ENCODE measurements at places on chromosomes 5 and 9.

DNA sequence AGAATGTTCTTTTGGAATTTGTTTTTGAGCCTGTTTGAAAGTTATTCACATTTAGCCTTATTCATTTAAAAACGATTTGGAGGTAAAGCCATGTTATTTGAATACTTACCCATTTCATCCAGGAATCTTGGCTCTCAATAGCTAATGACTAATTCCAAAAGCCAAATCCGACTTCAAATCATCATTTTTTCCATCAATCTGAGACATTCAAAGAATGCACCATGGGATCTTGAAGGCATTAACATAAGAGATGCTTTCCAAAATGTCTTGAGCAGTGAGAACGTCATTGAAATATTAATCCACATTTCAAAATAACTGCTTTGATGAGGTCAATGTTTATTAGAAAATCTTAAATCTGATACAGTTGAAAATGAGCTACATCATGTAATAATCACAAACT lies 617.0 kb upstream of the RORB start:
- no peak for DNase-seq

GRCh38 chr9:110141227-110141793 lies 66.6 kb downstream of the C9orf152 start:
- DNase-seq, result no peak

DNA sequence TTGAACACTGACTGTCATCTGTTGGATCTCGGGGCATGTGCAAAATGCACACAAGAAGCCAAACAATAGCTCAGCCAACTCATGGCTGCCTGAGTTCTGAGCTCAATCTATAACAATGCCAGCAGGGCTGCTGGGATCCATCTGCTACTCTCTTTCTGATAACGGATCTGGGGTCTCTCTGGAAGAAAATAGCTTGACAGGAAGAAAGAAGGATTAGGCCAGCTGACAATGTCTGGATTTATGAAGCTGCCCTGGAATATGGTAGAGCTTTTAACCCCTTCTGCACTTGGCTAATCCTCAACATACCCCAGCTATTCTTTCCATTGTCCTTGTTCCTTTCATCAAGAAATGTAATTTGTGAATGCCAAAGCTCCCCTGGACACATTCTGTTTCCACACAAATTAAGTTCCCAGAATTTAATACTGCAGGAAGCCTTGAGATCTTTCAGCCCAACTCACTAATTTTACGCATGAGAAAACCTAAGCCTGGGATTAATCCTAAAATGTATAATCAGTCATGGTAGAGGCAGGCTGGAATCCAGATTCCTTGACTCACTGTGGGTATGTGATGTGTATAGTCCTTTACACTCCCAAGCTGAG lies 62.7 kb upstream of the PCA3 start:
- DNase-seq, result no peak

DNA sequence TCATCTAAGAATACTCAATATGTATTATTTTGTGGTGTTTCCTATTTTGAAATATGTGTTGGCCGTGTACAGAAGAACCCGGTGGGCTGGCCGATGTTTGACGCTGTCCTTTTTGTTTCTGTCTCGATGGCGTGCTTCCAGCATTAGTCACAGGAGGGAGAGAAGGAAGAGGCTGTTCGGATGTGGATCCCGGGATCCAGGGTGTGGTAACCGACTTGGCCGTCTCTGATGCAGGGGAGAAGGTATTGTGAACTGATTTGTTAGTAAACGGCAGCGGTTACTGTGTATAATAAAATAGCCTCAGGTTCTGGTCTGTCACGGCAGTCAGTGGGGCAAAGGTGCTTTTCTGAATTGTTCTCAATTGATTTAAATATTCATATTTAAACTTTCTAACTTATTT lies 275.0 kb downstream of the ARHGEF28 start:
- DNase-seq, result no peak

DNA sequence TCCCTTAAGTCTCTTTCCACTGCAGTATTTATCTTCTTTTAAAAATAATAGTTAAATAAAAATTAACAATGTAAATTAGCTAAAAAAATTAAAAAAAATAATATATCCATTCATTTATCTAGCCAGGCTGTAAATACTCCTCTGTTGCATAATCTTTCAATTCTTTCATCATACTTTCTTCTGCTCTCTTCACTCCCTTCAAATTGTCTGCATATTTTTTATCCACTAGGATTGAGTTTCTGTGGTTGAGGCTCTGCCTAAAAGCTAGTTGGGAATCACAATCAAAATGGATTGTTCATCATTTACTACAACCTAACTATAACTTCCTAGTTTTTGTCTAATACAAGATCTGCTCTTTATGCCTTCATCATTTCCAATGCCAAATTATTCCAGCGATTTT lies 182.2 kb downstream of the PDE4D start:
- no peak for DNase-seq

- DNase-seq, result no peak
Measured at GRCh38 chr5:133861161-133861737, 107.2 kb downstream of the C5orf15 start.

DNA sequence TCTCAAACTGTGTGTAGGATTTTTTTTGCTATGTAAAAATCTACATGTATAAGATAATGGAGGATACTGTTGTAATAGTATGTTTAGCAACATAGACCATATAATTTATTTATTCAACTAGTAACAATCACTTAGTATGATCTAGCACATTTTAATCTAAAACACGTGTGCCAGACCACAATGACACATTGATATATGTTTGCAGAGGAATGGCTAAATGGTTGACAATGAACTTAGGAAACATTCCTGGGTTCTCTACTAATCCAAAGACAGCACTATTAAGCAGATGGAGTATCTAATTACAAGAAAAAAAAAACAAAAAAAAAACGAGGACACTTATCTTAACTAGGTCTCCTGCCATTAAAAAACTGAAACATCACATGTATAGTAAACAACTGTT lies 261.7 kb upstream of the PAPPA start:
- DNase-seq, result no peak

GRCh38 chr5:145937432-145938250 lies 1.3 kb downstream of the SH3RF2 start:
- no peak for DNase-seq

DNA sequence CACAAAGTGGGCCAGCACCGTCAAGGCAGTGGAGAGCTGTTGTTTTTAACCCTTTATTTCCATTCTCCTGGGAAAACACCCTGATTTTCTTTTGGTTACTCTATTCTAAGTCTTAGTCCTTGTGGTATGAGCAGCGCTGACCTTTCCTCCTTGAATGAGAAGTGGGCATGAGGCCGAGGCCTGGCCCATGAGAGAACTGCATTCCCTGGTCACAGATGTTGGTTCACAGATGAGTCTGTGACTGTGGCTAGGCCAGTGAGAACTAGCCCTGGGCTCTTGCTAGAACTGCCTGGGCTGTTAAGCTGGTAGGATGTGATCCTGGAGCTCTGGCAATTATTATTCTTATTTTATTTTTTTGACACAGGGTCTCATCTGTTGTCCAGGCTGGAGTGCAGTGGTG lies 71.7 kb upstream of the KLF9 start:
- DNase-seq, result no peak

DNA sequence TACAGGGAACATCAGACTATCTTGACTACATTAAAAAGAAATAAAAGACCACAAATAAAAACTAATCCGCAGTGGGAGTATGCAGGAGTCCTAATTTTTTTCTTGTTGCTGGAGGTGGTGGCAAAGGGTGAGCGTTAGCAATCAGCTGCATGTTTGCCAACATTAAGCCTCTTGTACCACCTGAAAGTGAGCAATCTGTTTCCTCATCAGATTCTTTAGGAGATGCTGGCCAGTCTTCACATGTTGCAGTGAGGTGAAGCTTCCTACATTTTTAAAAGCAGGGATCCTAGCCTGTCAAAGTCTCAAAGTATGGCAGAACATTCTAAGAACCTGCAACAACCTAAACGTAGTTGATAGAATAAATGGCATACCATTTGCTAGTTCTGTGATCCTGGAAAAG lies 162.2 kb upstream of the MEF2C start:
- DNase-seq, result no peak

- no peak for DNase-seq
Measured at GRCh38 chr9:33381231-33381791, 21.1 kb downstream of the AQP7 start.

DNA sequence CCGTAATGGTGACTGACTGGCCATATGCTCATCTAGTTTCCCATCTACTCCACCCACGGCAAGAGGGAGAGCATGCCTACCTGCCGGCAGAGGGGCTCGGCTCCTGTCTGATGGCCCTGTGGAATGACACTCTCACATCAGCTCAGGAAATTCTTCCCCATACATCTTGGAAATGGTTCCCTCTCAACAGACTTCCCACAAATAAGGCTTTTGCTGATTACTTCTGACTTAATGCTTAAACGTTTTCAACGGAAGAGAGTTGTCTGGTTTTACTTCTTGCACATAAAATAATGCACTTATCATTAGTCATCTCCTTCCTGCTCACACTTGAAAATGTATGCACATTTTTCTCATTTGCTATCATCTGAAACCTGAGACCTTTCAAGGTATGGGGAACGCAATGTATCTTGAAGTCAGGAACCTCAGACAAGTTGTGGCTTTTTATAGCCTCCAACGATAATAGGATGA lies 129.5 kb downstream of the TTLL11 start:
- no peak for DNase-seq

GRCh38 chr5:117800261-117800660 lies 1188.1 kb downstream of the DTWD2 start:
- DNase-seq, result no peak

DNA sequence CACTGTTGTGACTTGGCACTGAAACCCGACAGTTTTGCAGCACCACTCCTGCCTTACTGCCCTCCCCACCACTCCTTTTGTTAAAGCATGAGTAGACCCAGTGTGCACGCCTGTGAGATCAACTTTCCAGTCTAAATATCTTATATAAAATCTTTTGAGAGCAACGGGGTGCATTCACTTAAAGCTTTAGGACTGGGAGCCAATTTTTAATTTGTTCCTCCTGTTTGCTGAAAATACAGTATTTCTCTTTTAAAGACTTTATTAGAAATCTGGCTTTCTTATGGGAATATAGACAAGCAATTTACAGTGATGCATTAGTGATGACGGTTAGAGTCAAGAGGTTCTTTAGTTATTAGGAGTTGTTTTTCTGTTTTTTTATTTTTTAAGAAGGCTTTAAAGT lies 397.5 kb downstream of the TMEM167A start:
- no peak for DNase-seq

- DNase-seq, result no peak
Measured at GRCh38 chr5:168207450-168208029, 83.9 kb upstream of the WWC1 start.

DNA sequence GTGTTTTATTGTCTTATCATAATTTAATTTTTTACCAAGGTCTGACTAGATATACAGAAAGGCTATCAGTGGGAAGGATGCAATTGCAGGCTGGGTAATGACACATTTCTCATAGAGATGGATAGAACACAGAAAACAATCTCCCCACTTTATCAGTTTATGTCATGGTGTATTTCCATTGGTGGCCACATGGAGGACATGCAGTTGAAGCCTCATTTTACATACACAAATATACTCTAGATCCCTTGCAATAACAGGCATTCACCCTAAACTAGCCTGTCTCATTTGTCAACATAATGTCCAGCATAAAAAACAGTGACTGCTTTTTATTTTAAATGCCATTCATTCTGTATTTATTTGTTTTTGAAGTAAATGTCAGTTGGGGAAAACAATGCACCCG lies 526.3 kb downstream of the GABRG2 start:
- DNase-seq, result no peak

GRCh38 chr5:102666164-102666946 lies 88.8 kb upstream of the PAM start:
- DNase-seq, result no peak

DNA sequence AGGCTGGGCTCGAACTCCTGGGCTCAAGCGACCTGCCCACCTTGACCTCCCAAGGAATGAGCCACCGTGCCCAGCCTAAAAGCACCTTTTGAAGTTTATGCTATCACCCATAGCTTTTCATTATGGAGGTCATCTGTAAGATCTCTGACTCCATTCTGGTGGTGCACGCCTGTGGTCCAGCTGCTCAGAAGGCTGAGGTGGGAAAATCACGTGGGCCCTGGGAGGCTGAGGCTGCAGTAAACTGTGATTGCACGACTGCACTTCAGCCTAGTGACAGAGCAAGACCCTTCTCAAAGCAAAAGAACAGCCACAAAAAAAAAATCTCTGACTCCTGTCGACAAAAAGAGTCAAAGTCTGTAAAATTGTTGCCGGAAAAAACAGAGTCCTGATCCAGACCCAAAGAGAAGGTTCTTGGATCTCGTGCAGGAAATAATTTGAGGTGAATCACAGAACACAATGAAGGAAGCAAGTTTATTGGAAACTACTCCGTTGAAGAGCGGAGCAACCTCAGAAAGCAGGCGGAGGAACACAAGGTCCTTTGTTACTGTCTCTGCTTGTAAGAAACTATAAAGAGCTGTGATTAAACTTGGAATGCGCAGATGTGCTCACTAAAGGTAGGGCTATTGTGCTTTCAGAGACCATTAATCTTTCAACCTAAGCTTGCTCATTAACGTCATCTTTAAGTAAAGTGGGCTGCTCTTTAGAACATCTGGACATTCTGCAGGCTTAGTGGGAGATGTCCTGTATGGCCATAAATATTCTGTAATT lies 2.0 kb upstream of the HAUS6 start:
- DNase-seq, result no peak

GRCh38 chr9:92740009-92740408 lies 24.6 kb downstream of the BICD2 start:
- DNase-seq, result no peak

DNA sequence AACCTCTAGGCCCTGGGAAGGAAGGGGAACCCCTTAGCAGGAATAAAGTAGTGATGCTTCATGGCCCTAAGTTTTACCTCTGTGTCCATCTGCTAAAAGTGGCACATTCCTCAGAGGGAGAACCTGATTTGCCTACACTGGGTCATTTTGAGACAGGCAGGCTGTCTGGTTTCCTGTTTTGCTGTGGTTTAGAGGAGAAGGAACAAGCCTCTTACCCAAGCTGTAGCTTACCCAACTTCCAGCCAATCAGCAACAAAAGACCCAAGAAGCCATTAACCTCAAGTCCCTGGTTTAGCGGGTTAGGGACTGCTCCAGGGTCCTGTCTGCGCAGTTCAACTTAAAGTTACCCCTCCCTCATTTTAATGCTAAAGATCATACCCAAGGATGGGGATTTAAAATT lies 411.0 kb downstream of the MAT2B start:
- no peak for DNase-seq

- no peak for DNase-seq
Measured at GRCh38 chr5:10812218-10812617, 51.2 kb upstream of the DAP start.

GRCh38 chr5:115578657-115579056 lies 23.6 kb downstream of the TICAM2 start:
- DNase-seq, result no peak

DNA sequence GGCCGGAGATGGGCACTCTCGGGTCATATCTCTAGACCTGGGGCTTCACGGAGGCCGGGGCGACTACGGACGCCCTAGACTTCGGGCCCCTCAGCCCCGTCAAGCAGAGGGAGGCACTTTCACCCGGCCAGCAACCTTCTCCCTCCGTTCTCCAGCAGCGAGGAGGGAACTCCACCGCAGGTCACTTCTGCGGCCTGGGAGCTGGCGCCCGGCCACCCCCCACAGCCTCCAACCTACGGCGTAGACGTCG lies 201 bp downstream of the DOLK start:
- DNase-seq, result no peak

- no peak for DNase-seq
Measured at GRCh38 chr5:168530621-168531150, 1.6 kb downstream of the FBLL1 start.

- no peak for DNase-seq
Measured at GRCh38 chr5:173328844-173329490, 753 bp upstream of the STC2 start.

GRCh38 chr5:14873093-14873492 lies 1.5 kb upstream of the ANKH start:
- no peak for DNase-seq

Data from central memory CD4-positive, alpha-beta T cell (primary cell).